Fibroblast of lung (primary cell): ENCODE measurements at places on chromosomes 4 and X.

- peak; percentile 75 for DNase-seq
- H3K4me3 ChIP-seq: peak overlapping the region; percentile 64
- H3K36me3 ChIP-seq: no peaks in the 10 kb centered on the region
Observed at GRCh38 chr4:70703619-70704214, 15.4 kb downstream of the UTP3 start.

DNA sequence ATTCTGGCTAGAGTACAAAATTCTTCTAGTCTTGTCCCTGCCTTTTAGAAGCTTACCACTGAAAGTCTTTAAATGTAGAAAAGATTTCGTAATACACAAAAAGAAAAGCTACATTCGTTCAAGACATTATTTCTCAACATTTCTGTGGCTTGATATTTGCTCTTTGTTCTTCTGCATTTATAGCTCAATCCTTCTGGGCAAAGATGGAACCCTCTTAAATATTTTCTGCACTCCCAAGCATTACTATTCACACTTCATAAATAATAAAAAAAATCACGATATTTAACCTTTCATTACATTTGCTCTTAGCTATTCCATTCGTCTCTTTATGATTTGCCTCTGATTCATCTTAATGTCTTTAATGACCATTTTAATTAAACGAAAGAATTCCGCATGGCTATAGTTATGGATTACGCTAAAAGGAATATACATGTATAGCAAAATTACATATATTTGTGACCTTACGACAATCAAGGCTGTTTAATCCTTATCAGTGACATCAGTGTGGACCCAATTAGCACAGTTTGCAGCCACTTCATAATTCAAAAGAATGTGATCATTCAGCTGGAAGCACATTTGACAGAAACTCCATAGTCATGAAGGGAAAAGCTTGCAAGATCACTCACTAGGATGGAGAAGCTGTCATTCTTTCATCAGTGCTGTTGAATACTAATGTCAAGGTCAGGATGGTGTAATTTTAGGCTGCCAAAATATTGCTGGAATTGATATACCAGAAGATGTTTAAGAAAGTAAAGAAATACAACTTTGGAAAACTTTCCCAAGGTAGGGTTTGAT is 1075.0 kb upstream of the TENM3 start:
- H3K4me1 ChIP-seq: no peaks in the 10 kb centered on the region
- no peak for DNase-seq
- no peaks in the 10 kb centered on the region for H3K27me3 ChIP-seq
- H3K36me3 ChIP-seq: no peaks in the 10 kb centered on the region

DNA sequence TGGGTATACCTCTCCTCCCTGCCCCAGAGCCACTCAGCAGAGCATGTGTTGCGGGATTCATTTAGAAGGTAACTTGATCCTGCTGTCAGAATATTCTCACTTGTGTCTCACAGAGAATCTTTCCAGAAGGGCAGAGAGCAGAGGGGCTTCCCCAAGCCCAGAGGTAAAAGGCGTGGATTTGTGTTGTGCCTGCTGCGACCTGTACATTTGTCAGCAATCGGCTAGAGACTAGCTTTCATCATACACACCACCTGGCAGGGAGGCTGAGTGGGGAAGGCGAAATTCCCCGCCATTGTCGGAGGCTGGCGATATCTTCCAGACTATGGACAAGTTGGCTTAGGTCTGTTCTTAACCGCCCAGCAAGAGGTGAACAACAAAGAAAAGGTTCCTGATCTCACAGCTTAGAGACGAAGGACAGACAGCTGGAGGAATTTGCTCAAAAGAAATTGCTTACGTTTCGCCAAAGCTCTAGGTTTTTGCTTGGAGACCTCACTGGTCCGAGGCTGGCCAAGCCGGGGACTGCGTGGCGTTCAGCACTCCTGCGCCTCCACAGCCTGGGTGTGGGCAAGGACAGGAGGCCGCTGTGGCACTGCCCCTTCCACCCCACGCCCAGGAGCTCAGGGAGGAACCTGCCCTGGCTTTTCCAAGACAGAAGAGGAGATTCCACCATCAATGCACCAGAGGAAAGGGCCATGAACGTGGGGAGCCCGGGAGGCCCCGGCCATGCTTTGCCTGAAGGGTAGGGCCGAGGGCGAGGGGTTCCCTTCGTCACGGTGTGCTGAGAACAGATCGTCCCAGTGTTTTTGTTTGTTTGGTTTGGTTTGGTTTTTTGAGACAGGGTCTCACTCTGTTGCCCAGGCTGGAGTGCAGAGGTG is 69.4 kb downstream of the DCTD start:
- H3K4me3 ChIP-seq: no peak overlapping the region
- no peaks in the 10 kb centered on the region for H3K36me3 ChIP-seq
- no peaks in the 10 kb centered on the region for H3K27me3 ChIP-seq
- H3K27ac ChIP-seq: no peak overlapping the region

GRCh38 chr4:87919941-87920340 is 55.6 kb upstream of the SPP1 start:
- H3K4me3 ChIP-seq: no peak overlapping the region
- H3K4me1 ChIP-seq: no peaks in the 10 kb centered on the region
- no peak overlapping the region for H3K27ac ChIP-seq
- H3K36me3 ChIP-seq: no peaks in the 10 kb centered on the region
- no peak for DNase-seq
